ENCODE measurements at places on chromosomes 6 and 20.

GRCh38 chr6:2980465-2980855 is 9.1 kb upstream of the SERPINB6 start:
- no peak for DNase-seq

GRCh38 chr20:9458138-9458796 is 56.1 kb upstream of the LAMP5 start:
- no peak for DNase-seq

DNA sequence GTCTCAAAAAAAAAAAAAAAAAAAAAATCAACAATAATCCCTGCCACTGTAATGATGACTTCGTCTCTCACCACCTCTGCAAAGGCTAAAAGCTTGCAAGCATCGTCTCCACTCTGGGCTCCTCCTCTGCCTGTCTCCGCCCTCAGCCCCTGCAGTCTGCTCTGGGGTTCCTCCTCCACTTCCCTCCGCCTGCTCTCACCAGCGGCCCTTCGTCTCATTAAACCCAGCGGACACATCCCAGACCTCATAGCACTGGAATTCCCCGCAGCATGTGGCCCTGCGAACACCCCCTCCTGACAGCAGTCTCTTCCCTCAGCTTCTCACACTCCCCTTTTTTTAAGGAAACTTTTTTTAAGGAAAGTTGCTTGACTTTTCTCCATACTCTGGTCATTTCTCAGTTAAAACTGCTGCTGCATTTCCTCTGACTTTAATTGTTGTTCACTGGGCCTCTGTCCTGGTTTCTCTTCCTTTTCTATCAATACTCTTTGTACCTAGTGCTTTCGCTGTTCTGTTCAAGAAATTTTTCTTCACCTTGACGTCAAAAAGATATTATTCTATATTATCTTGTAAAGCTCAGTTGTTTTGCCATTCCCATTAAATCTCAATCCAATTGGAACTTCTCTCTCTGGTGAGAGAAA is 70.9 kb upstream of the PLEKHG1 start:
- DNase-seq: peak; percentile 77

GRCh38 chr6:117870486-117871242 is 36.4 kb upstream of the SLC35F1 start:
- DNase-seq: no peak

DNA sequence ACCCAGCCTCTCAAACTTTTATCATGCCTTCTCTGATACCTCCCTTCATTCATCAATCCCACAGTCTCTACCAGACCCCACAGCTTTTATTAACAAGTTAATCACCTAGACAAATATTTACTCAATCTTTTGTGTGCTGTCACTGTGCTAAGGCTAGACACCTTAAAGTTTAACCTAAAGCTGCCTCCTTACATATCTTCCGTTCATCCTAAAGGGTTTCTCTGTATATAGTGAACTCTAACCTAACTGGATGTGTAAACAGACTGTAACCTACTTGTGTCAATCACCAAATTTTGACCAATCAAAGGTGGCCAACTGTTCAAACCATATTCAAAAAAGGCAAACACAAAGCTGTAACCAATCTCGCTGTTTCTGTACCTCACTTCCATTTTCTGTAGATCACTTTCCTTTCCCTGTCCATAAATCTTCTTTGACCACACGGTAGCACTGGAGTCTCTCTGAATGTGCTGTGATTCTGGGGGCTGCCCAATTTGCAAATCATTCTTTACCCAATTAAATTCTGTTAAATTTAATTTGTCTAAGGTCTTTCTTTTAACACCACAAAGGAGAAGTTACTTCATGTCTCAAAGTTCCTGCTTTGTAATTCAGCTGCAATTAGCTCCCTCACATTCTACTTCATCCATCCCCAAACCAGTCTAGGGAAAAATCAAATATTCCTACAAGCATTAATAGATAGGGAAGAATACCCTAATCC is 72.5 kb downstream of the ARHGAP18 start:
- DNase-seq: no peak

DNA sequence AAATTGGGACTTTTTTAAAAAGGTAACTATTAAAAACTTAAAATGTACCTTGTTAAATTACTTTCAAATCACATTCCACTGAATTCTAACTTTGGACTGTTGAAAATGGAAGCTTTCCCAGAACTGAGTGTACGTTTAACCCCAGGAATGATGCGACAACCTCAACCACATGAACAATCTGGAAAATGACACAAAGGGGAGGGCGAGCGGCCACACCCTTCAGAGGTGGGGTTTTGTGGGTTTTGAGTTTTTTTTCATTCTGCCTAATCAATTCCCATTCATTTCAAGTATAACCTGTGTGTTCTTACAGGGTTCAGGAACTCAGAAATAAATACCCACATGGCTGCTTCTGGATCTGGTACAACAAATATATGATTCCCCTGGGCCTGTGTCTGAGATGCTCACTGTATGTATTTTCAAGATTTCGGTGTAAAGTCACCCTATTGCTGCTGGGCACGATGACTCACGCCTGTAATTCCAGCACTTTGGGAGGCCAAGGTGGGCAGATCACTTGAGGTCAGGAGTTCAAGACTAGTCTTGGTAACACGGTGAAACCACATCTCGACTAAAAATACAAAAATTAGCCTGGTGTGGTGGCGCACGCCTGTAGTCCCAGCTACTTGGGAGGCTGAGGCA is 21.6 kb downstream of the CNKSR3 start:
- no peak for DNase-seq

- no peak for DNase-seq
Measured at GRCh38 chr6:96562886-96563285, at the start of gene FHL5. FHL5 (plus strand) TSS chr6:96563128; CDS start chr6:96603614, 40,486 bp downstream.

- no peak for DNase-seq
Measured at GRCh38 chr20:39702701-39703349, 740.7 kb downstream of the DHX35 start.

- no peak for DNase-seq
Measured at GRCh38 chr6:81785377-81785776, 32.9 kb upstream of the TENT5A start.

DNA sequence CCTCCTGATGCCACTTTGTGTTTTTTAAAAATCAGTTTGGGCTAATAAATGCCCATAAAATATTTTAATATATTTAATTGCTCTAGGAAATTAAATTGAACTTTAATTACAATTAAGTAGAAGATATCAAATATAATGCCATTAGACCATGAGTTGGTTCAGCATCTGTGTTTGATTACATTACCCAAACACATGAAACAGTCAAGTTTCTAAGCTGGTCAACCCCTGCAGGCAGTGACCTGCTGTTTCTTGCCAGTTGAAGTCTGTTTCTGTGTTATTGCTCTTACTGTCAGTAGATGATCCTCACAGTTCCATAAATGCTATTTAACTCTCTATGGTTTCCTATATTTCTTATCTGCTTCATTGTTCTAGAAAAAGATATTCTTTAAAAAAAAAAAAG is 9.7 kb upstream of the TENT5A start:
- DNase-seq: no peak

GRCh38 chr6:167763056-167763944 is 63.4 kb upstream of the AFDN start:
- DNase-seq: no peak

- DNase-seq: no peak
Measured at GRCh38 chr20:61760321-61760720, 305.4 kb downstream of the TAF4 start.

- no peak for DNase-seq
Measured at GRCh38 chr6:39280247-39280731, 33.9 kb downstream of the KCNK17 start.

- DNase-seq: no peak
Measured at GRCh38 chr6:45657226-45657625, 279.5 kb upstream of the SUPT3H start.

GRCh38 chr6:44049163-44049988 is 77.9 kb downstream of the MRPL14 start:
- DNase-seq: no peak

DNA sequence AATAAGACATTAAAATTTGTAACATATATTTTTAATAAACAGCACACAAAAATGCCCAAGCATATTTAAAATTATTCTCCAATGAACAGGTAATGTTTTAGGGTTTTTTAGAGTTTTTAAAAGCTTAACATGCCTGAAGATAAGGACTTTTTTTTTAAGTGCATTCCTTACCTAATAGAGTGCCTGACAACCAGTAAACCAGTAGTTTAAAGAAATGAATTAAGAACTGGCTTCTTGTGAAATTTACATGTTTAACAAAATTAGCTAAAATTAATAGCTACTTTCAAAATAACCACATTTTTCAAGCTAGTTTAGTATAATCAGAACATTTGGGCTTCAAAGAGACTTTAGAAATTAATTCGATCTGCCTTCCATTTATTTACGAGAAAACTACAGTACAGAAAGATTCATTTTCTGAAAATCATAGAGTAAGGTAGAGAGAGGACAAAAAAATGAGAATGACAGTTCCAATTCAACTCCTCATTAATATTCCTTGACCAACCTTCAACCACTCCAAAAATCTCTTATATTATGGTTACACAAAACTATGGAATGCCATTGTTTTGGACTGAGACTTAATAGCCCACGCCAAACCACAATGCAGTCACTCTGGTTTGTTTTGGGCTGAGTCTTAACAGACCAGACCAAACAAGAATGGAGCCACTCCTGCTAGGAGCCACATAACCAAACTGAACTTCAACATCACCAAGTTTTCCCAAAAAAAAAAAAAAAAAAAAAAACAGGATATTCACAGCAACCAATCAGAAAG is 5.7 kb upstream of the PLN start:
- no peak for DNase-seq

DNA sequence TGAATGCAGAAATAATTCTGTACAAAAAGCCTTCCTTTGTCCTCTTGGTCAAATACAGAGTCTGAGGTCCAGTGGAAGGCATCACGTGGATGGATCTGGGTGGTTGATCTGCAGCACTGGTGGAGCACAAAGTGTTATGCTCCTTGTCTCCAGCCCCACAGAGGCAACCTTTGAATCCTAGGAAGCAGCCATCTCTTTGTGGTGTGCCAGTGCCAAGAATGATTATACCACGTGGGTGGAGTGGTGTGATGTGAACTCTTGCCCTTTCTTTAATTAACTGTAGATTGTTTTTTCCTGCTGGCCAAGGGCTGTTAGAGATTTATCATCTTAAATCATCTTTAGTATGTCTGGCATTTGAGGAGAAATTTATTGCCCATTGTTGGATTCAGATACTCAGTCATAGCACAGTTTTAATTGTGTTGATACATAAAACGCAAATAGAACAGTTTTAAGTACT is 31.1 kb downstream of the NCOA7 start:
- DNase-seq: no peak

DNA sequence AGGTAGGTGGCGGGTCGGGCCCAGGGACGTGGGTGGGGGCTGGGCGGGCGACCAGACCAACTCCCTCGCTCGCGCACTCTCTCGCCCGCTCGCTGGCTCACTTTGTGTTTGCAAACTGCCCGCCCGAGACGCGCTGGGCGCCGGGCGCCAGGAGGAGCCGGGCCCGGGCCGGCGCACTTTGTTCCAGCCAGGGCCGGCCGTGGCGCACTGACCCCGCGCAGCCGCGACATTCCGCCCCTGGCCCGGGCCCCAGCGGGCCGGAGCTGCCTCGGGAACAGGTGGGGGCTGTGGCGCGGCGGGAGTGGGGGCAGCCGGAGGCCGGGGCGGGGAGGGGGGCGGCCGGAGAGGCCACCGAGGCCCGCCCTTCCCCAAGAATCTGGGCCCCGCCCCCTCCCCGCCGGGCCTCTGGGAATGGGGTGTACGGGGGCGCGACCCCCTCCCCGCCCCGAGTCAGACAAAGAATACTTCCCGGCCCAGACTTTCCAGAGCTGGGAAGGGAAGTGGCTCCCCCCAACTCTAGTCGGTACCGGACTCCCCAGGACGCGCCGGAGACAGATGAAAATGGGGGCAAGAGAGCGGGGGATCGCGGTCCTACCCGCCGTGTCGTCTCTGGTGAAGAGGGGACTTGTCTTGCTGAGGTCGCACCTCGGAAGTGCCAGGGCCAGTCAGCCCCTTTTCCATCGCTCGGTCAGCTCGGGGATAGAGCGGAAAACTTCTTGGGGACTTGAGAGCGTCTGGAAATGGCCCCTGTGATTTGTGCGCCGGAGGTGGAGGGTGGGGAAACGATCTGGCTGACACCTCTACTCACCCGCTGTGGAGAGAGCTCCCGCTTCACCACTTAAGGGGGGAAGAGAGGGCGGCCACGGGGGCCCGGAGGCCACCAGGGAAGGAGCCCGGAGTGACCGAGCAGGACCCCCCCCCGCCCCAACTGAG is 951 bp downstream of the FOXP4 start:
- peak; percentile 45 for DNase-seq

GRCh38 chr6:134247231-134247833 is 70.6 kb downstream of the SGK1 start:
- DNase-seq: no peak

DNA sequence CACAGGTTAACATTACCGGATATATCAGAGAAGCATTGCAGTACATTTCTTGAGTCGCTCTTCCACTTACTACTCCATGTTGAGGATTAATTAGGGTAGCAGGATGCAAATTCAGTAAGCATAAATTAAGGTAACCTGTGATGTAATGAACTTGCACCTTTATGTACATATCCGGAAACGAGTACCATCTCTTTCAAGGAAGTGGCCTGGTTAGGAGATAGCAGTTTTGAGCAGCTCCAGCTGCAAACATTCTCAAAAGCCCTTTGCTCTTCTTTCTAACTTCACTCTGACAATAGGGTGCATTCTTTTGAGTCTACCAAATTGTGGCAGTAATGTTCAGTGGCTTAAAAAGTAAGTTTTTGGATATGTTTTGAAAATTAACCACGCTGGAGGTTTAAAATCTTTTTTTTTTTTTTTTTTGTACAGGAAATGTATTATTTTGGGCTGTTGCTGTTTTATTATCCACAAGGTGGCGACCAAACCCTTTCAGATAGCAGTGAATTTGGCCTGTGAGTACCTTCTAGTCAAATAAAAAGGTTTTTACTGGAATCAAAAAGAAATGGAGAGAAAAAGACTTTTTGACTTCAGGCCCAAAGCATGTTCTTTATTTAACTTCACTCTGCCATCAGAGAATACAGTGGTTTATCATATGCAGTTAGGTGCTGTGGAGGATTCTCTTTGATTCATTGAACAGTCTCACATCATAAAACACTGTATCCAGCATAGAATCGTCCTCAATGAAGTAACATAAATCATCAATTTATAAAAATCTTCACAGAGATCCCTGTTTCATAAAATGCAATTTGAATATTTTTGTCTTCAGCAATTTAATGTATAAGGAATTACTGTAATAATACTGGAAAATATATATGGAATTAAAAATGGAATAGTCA is 8.9 kb downstream of the FAM217B start:
- no peak for DNase-seq

- no peak for DNase-seq
Measured at GRCh38 chr6:149864578-149865535, 698 bp upstream of the LRP11 start.

- no peak for DNase-seq
Measured at GRCh38 chr20:60035-60918, 27.2 kb upstream of the DEFB125 start.

DNA sequence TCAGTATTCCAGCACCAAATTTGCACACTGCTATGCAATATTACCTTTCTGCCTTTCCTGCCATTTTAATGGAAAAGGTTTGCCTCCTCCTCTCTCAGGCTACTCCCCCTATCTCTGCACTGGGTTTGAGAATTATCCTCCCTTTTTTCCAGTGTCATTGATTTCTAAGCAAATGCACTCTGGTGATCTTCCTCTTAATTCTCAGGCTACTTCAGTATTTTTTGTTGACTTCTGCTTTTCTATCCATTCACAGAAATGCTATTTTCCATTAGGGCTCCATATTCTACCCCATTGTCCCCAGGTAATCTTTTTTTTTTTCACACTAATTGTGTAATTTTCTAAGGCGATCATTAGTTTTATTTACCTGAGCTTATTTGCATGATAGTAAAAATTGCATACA is 144.0 kb downstream of the GJA1 start:
- no peak for DNase-seq
